Cardiac septum (tissue), 1 donor: ENCODE measurements at places on chromosomes 1 and 21. TPM values are rescaled to one million over a fixed set of nuclear protein-coding genes. Genes with fewer than 3 reads are reported as not detected.

DNA sequence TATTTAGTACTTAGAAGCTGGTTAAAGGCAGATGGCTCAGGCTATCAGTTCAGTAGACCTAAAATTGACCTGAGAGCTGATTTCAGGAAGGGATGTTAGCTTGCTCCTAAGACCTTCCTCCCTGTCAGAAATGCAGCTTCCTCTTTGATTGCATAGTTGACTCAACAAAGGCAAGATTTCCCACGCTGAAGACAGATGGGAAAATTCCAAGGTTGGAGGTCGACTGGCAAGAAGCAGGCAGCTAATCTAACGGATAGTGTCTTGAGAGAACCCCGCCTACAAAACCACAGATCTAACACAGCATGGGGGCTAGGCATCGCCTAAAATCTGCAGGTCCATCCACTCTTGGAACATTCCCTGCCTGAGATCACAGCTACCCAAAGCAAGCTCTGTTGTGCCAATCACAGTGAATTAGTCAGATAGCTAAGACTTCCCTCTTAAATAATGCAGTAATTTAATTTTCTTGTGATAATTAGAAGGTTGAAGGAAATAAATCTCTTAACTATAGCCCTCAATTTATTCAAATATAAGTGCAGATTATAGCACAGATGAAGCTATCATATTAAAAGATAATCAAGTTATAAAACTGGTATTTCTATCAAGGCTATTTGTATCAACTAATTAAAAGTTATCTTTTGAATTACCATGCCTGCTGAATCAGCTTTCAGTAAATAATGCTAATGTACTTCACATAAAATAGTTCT is 357.8 kb upstream of the SGIP1 start:
- no peak for DNase-seq

DNA sequence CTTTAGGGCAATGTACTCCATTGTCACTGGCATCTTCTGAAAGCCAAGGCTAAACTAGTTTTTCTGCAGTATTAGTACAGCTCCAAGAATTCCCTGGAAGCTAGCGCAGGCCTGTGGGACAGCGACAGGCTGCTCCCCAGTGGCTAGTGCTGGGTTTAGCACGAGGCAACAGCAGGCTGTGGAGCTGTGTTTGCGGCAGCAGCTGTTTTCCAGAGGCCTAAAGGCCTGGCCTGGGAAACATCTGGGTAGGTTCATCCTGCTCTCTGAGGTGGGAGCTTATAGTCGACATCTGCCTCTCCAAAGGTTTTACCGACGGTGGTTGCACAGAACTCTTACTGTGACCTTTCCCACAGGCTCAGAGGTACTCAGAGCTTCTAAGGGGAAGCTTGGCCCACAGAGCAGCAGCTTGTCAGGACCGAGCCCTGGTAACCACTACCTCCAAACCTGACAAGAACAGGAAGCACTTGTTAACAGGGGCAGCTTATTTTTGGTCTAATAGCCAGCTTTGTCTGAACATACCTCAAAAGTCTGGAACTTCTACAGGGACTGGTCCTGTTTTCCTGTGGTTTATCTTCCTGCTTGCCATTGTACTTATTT is 17.2 kb downstream of the CC2D1B start:
- DNase-seq, result no peak

GRCh38 chr1:229407206-229408026 is 26.5 kb downstream of the ACTA1 start:
- DNase-seq, result no peak

DNA sequence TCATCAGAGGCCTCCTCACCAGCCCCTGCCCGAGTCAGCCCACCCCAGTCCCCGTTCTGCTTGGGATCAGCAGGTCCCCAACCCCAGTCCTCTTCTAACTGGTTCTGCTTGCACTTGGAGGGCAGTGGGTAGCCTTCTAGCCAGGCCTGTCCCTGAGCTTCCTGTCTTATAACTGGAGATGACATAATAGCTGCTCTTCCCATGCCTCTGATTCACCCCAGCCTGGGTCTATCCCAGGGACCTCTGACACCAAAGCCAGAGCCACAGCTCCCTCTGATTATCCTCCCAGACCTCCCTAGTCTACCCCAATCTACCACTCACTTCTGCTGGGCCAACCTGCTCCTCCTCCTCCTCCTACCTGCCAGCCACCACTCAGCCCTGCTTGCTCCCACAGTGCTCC is 31.4 kb downstream of the IQGAP3 start:
- DNase-seq, result no peak

DNA sequence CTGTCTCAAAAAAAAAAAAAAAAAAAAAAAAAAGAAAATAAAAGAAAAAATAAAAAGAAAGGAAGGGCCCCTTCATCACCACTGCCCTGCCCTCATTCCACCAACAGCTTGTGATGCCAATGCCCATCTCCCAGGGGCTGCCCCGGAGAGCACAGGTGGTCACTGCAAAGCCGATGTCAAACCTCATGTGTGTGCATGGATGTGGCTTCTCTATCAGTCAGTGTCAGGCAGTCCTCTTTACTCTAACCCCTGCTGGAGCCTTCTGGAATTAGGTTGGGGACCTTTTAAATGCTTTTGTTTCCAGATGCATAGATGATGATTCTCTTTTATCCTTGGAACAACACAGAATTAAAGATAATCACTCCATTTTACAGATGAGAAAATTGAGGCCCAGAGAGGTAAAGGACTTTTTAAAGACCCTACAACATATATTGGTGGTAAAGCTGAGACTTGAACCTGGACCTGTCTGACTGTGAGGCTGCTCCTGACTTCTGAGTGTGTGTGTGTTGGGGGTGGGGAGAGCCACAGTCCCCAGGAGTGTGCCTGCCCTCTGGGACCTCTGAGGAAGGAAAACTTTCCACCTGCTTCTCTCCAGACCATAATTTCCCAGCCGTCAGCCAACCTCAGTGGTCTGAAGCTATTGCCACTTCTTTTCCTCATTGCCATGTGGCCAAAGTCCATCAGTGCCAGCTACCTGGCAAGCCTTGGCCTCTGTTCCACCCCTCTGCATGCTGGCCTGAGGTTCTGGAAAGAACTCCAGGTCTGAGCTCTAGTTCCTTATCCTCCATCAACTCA is 3.0 kb upstream of the TMEM54 start:
- DNase-seq, result no peak

DNA sequence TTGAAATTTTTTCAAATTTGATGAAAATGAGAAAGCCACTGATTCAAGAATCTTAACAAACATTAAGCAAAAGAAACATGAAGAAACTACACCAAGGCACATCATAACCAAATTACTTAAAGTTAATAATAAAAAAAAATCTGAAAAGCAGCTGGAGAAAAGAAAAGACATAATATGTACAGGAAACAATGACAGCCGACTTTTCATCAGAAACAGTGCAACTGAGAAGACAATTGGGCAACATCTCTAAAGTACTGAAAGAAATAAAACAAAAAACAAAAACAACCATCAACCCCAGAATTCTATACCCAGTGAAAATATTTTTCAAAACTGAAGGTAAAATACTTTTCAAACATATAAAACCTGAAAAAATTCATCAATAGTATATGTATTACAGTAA is 73.8 kb upstream of the DMRTA2 start:
- DNase-seq, result no peak

DNA sequence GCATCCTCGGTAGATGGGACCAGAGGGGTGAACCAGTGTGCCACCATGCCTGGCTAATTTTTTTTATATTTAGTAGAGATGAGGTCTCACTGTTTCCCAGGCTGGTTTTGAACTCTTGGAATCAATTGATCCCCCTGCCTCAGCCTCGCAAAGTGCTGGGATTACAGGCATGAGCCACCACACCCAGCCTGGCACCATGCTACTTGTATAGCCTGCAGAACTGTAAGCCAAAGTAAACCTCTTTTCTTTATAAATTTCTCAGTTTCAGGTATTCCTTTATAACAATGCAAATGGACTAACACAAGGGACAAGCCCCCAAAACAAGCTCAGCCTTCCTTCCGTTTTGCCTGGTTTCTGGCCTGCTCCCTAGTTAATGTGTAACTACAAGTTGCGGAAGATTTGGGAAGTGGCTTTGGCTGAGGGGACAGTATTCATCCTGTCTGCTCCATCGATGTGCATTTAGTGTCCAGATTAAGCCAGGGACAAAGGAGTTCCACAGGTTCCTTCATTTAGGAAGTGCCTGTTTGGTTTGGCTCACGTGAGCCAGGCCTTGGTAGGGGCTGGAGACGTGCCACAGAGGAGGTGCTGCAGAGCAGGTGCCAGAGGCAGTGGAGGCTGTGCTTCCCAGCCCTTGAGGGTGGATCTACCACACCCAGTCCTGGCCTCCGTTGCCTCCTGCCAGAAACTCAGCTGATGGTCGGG is 4.4 kb downstream of the AVPR1B start:
- DNase-seq, result no peak

- peak; percentile 57 for DNase-seq
These were observed 5.6 kb upstream of the LRRC3 start for GRCh38 chr21:44449473-44450363.

DNA sequence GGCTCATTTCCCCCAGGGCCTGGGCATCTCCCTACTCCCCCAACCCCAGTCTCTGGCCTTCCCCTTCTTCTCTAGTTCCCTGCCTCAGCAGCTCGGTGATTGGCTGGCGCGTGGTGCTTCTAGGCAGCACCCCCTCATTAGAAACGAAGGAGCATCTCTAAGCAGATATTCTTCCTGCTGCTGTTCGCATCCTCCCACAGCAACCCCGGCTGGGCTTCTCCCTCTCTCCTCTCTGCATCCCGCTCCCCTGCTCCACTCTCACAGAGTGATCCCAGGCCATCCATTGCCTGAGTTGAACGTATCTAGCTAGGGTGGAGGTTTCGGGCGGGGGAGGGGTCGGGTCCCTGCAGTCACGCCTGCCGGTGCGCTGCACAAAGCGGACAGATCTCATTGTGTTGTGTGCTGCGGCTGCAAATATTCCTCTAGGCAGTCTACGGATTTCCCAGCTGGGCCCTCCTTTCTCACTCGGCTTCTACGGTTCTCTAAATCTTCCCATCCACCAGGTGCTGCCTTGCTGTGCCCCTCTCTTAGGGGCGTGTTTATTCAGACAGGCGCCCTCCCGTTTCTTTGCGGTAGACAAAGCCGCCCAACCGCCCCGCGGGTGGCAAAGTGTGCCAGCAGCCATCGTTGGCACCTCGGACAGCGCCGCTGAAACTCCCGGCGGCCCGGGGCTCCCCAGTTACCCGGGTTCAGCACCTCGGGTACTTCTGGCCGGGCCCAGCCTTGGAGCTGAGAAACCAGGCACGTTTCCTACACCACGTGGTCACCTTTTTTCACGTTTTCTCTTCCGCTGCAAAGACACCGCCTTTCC is 2.2 kb downstream of the CACNA1E start:
- DNase-seq, result peak; percentile 75

Gene S100B
- total RNA-seq, result 0.62 TPM

Gene COL24A1
- total RNA-seq, result 1.3 TPM

Gene SPRR3
- not detected for total RNA-seq

Gene LINGO4
- 0.43 TPM for total RNA-seq

Gene CADM3
- total RNA-seq, result 1.0 TPM

Gene KIF14
- 0.05 TPM for total RNA-seq
